Inflammatory macrophage treated with lipopolysaccharide for 1 hour (primary cell): ENCODE measurements at places on chromosomes 1 and 21.

- DNase-seq, result no peak
Observed at GRCh38 chr1:112011202-112011601, 21.7 kb upstream of the KCND3 start.

DNA sequence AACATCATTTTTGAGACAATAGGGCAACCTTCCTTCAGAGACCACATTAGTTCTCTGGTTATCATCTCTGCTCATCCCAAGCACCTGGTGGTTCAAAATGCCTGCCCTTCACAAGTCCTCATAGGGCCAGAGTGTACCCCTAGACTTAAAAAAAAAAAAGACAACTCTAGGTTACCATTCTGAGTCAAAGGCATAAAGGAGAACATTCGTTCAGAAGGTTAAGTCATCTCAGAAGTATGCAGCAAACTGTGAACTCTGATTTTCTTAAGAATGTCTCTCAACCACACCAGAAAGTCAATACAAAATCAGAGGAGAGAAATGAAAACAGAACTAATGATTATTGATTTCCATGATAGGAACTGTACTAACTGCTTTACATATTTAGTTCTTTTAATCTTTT lies 9.2 kb upstream of the BEND5 start:
- DNase-seq, result no peak

GRCh38 chr1:117128323-117129079 lies 7.0 kb upstream of the TRIM45 start:
- peak; percentile 51 for DNase-seq

GRCh38 chr1:215643592-215644321 lies 76.7 kb downstream of the KCTD3 start:
- no peak for DNase-seq

DNA sequence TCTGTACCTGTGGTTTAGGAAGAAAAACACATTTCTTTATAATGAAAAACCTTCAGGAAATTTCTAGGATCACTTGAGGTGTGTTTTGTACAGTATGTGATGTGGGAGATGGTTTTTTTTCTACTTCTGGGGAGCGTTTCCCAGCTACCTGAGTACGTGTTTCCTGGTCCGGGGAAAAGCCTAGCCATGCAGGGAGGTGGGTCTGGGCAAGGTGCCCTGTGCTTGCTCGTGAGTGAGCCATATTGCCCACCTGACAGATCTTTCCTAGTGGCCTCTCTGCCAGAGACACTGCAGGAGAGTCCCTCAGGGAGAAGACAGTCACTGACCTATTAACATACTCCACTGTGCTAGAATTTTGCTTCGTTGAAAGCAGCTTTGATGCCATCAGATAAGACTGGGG lies 41.3 kb downstream of the TRPM2 start:
- DNase-seq, result no peak

DNA sequence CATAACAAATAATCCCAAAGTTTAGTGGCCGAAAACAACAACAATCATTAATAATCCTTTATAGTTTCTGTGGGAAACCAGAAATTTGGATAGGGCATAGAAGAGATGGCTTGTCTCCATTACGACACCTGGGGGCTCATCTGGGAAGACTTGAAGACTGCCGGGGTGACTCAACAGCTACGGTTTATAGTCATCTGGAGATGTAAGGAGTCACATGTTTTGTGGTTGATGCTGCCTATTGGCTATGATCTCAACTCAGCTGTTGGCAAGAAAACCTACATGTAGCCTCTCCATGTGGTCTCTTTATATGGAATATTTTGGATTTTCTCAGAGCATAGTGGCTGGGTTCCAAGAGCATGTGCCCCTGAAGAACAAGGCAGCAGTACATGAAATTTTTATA lies 29.3 kb upstream of the TSPAN2 start:
- DNase-seq, result no peak

- peak; percentile 82 for DNase-seq
Observed at GRCh38 chr1:17059391-17060305, 5.8 kb upstream of the SDHB start.

DNA sequence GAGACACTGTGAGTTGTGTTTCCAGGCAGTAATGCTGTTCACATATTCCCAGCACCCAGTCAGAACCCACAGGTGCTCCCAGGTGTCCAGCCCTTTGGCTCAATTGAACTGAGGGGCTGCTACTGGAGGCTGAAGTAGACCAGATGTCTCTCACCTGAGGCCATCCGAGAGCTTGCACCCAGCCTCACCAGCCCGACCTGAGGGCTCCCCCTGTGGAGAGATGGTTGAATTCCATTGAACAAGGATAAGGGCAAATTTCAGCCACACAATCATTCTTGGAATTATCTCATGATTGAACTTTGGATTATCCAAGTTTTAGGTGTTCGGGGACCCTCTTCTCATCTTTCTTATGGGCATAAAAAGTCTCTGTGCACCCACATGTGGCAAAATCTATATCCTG lies 52.1 kb downstream of the OBSCN start:
- no peak for DNase-seq

DNA sequence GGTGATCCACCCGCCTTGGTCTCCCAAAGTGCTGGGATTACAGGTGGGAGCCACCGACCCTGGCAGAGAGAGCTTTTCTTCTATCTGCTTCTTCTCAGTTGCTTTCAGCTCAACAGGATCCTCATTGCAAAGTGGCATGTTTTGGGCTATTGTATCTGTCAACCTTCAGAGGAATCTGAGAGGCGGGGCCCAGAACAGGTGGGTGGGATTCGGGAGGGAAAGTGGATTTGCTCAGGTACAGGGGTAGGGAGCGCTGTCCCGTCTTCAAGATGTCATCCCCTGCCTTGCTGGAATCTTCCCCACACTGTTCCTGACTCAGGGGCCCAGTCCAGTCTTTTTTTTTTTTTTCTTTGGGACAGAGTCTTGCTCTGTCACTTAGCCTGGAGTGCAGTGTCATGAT lies 26.9 kb upstream of the RCC2 start:
- DNase-seq, result no peak

GRCh38 chr1:238196516-238196915 lies 305.8 kb upstream of the ZP4 start:
- DNase-seq, result no peak

GRCh38 chr1:21318714-21319159 lies 28.5 kb upstream of the ECE1 start:
- no peak for DNase-seq

DNA sequence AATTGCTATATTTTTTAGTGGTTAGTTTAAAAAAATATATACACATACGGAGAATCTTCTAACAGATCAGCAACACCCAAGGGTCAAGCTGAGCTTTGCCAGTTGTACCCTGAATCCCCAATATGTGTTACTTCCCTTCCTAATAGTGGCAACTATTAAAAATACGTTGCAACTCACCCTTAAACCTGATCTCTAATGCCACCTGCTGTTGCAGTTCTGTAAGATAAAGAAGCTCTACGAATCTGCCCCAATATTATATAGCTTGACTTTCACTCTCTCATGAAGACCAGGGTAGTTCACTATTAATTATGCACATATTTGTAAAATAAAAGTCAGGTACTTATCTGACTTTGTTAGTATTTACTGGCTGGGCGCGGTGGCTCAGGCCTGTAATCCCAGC lies 58.4 kb downstream of the ASH1L start:
- DNase-seq, result peak; percentile 44

- no peak for DNase-seq
Observed at GRCh38 chr21:39132248-39132647, 51.0 kb downstream of the PSMG1 start.

DNA sequence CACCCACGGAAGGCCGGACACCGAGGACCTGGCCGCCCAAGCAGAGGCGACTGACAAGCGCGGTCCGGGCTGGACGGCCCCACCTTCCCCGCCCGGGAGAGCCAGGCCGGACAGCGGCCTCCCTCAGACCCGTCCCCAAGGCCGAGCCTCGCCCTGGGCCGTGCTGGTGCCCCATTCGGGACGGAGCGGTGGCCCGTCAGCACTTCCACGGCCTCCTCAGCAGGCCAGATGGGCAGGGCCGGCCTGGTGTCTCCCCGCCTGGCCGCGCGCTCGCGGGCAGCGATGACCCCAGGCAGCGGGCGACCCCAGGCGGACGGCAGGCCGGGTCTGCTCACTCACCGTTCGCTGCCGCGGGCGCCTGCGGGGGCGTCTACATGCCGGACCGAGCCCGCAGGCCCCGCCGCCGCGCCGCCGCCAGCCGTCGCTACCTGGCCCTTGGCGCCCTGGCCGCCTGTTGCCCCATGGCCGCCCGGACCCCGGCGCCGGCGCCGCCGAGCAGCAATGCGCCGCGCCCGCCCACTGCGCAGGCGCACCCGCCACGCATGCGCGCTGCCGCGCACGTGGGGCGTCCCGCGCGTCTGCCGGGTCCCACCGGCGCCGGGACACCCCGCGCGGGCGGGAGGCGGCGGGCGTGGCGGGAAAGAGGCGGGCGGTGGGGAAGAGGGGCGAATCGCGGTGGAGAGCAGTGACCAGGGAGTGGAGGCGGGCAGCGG lies at the start of gene NADK:
TSS of gene NADK (minus strand) at position 521 of the 713 bp plus-strand sequence. CDS start 13,064 bp downstream, outside the sequence.
- DNase-seq, result peak; percentile 83

DNA sequence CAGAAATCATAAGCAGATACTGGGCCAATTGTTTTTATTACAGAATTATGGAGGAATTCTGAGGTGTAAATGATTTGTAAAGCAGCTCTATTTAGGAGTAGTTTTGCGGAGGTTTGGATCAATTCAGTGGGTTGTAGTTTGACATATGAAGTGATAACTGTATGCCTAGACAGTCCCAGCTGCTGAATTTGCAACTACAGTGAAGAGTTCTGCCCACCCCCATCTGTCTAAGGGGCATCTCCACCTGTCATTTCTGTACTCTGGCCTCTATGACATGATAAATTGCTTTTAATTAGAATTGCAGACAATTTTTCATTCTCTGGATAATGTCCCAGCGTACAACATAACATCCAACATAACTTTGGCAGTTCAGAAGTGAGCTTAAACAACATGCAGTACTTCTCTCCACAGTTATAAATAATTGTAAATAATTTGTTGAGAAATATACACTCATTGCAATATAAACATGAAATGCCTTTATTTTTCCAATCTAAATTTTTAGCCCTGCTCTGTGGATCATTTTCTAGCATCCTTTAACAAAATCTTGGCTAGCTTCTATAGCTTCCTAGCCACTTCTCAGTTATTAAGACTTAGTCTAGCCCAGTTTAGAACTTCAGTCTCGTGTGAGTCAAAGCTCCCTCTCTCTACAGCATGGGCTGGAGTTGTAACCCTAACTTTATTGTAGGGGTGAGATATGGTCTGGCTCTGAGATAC lies 52.3 kb downstream of the PDE4B start:
- no peak for DNase-seq

- peak; percentile 58 for DNase-seq
Observed at GRCh38 chr1:58812926-58813325, 29.1 kb upstream of the JUN start.

- peak; percentile 66 for DNase-seq
Observed at GRCh38 chr1:58848818-58849411, 65.1 kb upstream of the JUN start.

DNA sequence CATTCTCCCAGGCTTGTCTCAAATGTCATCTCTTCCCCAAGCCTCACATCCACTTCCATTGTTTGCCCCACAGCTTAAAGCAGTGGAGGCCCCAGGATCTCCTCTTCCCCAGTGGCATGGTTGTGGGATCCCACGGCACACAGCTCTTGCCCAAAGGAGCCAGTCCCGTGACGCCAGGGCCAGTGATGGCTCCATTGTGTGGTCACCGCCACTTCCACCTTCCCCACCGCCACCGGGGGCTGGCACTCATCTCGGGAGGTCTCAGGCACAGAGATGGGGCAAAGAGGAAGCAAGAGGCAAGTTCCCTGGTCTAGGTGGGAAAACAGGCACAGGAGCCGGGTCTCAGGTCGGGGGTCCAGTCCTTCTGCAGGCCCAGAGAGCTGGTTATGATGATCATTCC lies 22.9 kb upstream of the ALDH4A1 start:
- no peak for DNase-seq

GRCh38 chr1:17277511-17278159 lies 28.7 kb downstream of the PADI3 start:
- DNase-seq, result no peak

DNA sequence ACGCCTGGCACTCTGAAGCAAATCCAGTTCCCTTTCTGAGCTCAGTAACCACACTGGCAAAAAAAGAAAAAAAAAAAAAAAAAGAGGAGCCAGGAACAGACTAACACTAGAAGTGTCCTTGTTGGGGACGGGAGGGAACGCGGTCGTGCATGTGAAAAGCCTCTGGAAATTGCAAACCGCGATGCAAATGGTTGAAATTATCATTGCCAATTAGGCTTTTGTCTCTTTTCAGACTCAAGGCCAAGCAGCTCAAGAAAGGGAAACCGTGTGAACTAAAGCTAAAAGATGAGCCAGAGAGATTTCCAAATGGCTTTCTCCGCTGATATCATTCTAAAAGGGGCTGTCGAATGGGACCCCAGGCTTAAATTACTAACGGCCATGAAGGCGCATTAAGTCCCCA lies 13.5 kb downstream of the TRABD2B start:
- DNase-seq, result no peak

GRCh38 chr1:190658907-190659306 lies 181.2 kb upstream of the BRINP3 start:
- DNase-seq, result no peak

DNA sequence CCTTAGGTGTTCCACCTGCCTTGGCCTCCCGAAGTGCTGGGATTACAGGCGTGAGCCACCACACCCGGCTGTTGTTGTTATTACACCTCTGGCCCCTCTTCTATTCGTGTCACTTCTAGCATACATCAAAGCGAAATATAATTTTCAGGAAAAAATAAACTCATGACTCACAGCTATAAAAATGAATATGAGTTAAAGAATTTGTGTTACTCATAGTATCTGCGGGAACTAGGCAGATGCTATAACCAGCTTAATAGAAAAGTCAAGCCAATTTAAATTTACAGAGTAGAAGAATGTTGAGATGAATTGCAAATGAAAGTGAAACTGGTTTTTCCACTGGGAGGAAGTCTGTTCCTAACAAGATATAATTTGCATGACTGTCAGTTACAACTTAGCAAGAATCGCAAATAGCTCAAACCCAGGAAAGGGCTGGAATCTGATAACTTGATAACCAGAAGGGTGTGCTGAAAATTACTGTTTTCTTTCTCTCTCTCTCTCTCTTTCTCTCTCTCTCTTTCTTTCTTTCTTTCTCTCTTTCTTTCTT lies 11.2 kb downstream of the OR2W3 start:
- peak; percentile 50 for DNase-seq

GRCh38 chr1:46137916-46138315 lies 5.5 kb upstream of the PIK3R3 start:
- DNase-seq, result no peak

GRCh38 chr21:15967661-15968060 lies 237.9 kb downstream of the USP25 start:
- no peak for DNase-seq
